ENCODE measurements at places on chromosomes 5 and 9.

DNA sequence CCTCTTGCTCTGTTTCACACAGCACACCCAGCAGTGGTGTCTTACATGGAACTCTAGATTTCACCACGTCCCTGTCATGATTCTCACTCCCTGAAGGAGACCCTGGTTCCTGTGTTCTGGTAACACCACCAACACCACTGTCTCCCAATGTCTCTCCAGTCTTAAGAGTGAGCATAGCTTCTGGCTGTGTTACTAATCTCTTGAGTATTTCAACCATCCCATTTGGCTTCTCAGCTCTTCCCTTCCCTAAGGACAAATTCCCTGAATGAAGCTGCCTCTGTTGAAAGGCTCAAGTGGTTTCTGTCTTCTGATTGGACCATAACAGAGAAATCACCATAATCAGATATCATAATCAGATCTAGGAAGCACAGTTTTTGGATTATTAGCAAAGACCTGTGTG is 311.8 kb downstream of the DNAH5 start:
- DNase-seq: no peak

- DNase-seq: no peak
These were observed 562.7 kb downstream of the TLE4 start for GRCh38 chr9:80134487-80134886.

DNA sequence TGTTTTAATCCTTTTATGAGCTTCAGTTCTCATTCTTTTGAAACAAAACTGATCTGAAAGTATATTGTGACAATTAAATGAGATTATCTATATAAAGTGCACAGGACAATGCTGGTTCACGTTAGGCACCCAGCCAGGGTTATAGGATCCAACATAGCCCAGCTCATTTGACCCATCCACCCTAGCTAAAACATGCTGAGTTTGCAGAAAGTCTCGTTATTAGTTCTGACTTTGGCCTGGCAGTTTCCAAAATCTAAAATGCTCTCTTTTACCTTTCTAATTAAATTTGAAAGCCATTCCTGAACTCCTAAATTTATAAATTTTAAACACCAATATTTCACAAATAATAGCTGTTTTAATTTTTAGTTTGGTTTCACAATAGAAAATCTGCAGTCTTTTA is 131.9 kb upstream of the PTPRD start:
- no peak for DNase-seq

- DNase-seq: no peak
These were observed 62.7 kb downstream of the RETREG1 start for GRCh38 chr5:16554110-16554509.

GRCh38 chr5:115843444-115844130 is 1.9 kb downstream of the AP3S1 start:
- DNase-seq: no peak

GRCh38 chr9:86508208-86508903 is 154.1 kb upstream of the TUT7 start:
- DNase-seq: no peak

DNA sequence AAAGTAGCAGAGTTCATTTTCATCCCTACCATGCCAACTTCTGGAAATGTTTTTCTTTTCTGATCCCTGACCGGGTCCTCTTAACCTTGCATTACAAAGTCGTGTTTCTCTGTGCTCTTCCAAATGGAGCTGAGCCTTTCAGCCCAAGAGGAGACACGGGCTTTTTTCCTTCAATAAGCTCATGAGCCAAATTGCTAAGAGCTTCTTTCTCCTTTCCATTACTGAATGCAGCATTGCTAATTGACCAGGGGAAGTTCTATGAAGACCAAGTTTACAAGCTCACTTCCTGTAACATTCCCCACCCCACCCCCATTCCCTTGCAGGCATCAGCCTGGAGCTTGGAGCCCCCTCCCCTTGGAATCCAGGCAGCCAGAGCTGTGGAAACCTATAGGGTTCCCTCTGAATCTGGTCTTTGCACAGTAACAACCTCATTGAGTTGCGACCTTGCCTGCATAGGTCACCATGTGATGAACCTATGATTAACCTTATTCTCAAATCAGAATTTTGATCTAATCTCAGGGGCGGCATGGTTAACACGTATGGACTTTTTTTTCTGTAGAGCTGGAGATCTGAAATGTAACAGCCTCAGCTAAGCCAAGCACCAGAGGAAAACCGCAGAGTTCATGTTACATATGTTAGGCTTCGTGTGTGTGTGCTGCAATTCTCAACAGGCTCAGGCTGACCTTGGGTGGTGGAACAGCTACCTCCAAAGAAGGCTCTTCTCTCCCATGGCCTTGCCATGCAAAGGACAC is 395.7 kb upstream of the ZNF462 start:
- DNase-seq: no peak

DNA sequence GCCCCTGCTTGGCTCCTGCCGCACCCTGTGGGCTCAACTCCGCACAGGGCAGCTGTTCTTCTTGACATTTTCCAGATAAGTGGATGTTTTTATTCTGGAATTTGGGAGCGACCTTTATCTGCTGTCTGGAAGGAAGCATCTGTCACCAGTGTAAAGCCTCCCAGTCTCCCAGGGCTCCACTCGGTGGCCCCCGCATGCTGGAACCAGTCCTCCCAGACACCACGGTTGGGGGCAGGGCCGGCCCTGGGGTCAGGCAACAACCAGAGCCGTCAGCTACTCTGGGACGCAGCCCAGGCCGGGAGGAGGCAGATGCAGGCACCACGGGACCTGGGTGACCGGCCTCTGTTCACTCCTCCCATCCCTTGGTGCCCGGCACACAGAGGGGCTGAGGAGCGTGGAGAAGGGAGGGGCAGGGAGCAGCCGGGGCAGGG is 92.8 kb upstream of the ADAMTS2 start:
- no peak for DNase-seq

- no peak for DNase-seq
These were observed 32.3 kb downstream of the ERCC6L2 start for GRCh38 chr9:95907794-95908193.

DNA sequence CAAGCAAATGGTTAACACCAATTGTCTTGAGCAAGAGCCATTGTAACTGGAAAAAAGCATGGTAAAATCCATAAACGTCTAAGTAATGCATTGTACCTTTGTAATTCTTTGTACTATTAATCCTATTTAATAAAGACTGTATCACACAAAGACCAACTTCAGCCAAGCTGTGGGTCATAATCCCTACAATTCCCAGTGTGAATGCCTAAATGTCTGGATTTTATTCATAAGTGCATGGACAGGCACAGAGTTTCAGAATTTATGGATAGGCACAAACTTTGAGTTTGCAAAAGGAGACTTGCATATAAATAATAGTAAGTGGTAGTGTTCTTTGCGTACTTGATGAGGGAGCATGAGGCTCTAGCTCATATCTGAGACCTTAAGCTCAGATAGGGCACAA is 1280.2 kb upstream of the WWC1 start:
- DNase-seq: no peak

- no peak for DNase-seq
These were observed 14.2 kb upstream of the NCS1 start for GRCh38 chr9:130158001-130158400.

DNA sequence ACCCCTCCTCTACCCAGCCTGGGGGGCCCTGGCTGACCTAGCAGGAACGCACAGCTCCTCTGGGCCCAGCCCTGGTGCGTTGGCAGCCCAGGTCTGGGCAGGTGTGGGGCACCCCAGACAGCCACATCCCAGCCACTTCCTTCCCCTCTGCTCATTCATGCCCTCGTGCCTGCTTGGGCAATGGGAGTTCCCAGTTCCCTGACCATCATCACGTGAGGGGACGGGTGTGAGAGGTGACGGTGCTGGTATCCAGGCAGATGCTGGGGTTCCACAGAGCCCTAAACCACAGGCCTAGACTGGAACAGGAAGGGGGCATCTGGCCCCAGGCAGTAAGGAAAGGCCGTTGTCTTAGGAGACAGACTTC is 8.4 kb downstream of the RALGDS start:
- DNase-seq: no peak

Data from hippocampal formation (tissue), 2 donors.